ENCODE measurements at places on chromosomes 16 and 17.
A peak's percentile ranks its signal among the peaks of the same experiment; 100 is the strongest.

GRCh38 chr16:69921127-69921526 lies 30.0 kb upstream of the CLEC18A start:
- DNase-seq, result no peak

DNA sequence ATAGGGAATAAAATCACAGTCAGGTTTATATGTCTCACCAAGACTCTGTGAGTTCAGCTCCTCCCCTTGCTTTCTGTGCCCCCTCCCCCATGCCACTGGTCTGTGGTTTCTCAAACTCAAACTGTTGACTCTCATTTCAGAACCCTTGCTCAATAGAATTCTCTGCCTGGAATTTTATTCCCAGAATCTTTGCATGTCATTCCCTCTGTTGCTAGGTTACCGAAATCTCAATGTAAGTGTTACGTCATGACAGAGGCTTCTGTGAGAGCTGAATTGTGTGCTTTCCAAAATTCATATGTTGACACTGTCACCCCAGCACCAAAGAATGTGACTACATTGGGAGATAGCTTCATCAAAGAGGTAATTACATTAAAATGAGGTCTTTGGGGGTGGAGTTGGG lies 1938.8 kb downstream of the TP53TG3F start:
- DNase-seq, result no peak

GRCh38 chr17:77420804-77421629 lies 280.2 kb downstream of the SEC14L1 start:
- DNase-seq, result peak; percentile 78

GRCh38 chr17:32741381-32741780 lies 135.5 kb downstream of the MYO1D start:
- no peak for DNase-seq

DNA sequence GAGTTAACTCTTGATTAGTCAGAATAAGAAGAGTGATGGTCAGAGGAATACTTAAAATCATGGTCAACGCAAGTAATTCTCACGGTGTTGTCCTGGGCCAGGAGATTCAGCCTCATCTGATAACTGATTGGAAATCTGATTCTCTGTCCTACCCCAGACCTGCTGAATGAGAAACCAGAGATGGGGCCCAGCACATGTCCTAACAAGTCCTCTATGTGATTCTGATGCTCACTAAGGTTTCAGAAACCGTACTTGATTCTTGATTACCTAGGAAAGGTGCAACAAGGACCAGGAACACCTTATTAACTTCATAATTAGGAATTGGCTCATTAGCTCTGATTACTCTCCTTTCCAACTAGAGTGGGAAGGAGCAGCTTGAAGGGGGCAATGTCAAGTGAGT lies 44.5 kb downstream of the ANKFY1 start:
- no peak for DNase-seq

- DNase-seq, result no peak
These were observed 20.5 kb downstream of the KRT9 start for GRCh38 chr17:41551365-41551764.

GRCh38 chr16:9092978-9093344 lies 1.5 kb downstream of the HAPSTR1 start:
- peak; percentile 9 for DNase-seq

GRCh38 chr16:3475604-3476375 lies 19.5 kb downstream of the C16orf90 start:
- no peak for DNase-seq

GRCh38 chr17:64538508-64539130 lies 31.8 kb downstream of the CEP95 start:
- no peak for DNase-seq
